HCT116 (cell line): ENCODE measurements at places on chromosomes 6 and 20. TPM values are rescaled to one million over a fixed set of nuclear protein-coding genes. Genes with fewer than 3 reads are reported as not detected.

KHDC1L gene
- 5.4 TPM for total RNA-seq

ANKEF1 gene
- total RNA-seq = 15.8 TPM

DNA sequence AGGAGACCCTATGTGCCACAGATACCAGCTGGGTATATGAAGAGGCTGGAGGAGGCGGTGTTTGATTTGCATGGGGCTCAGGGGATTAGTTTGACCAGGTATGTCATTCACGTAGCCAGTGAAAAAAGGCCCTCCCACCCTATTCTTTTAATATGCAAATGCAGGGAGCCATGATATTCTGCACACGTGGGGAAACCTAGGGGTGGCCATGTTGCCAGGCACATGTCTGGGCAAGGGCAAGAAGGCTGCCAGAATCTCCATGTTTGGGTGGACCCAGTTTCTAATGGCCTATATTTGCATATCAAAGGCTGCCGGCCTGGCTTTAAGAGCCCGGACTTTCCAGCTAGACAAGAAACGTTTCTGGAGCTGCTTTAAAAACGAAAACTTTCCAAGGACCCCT lies 60.4 kb downstream of the SOX4 start:
- DNase-seq = no peak

CD24 gene
- 7.3 TPM for total RNA-seq

- DNase-seq = no peak
Measured at GRCh38 chr20:46683939-46684750, 5.1 kb downstream of the TP53RK start.

DNA sequence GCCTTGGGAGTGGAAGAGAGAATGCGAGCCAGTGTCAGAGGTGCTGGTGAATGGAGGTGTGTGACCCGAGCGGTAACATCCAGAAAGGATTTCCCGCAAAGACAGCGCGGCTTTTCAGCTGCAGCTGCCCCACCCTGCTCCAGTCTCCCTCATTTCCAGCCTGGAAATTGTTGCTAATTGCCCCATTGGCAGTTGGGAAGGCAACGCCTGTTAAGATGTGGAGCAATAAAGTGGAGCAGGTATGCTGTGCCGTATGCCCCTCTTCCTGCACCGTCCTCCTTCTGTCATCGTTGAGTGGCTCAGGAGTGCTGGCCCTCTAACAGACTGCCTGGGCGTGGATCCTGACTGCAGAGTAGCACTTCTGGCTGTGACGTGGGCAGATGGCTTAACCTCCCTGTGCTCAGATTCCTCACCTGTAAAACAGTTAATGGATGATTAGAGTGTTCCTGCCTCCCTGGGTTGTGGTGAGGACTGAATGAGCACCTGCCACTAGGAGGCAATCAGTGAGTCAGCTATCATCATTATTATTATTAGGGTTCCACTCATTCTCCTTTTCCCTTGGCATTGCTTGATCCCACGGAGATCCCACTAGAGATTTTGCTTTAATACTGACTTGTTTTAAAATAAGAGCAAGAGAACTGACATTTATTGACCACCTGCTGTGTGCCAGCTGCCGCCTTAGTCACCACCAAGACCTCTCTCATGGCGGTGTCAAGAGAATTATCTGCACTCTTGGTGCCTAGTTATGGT lies 11.7 kb downstream of the ARFGEF2 start:
- DNase-seq = no peak

NTSR1 gene
- total RNA-seq = 187 TPM

- DNase-seq = no peak
Measured at GRCh38 chr20:37484331-37484730, 36.7 kb upstream of the NNAT start.

HLA-DOA gene
- total RNA-seq = 0.39 TPM

DNA sequence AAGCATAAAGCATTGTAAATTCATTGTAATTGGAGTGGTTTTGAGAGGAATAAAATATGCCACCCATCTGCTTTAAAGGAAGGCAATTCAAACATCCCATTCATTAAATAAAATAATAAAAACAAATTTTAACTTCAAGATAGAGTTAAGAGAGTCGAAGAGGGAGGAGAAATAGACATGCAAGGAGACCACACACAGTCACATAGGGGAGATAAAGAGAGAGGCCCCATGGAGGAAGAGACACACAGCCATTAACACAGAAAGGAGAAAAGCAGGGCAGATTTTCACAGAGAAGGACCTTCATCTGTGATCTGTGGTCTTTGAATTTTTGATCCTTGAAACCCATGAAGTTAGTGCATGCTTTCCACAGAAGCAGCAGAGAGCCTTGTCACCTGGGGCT lies 214.3 kb upstream of the TCF21 start:
- no peak for DNase-seq

DNA sequence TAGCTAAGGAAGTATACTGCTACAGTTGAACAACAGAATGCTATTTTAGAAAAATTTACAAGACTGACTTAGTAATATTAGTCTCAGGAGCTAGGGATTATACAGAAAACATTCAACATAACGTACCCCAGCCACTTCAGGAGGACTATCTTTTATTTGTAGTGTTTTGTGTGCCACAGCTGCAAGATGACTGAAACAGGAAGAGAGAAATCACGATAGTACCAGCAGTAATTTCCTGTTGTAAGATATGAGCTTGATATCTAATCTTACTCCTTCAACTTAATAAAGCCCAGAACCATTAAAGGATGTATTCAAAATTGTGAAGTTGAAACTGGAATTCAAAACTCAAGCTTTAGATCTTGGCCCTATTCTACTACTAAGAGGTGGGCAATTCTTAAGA lies 42.1 kb downstream of the SLC35A1 start:
- no peak for DNase-seq

DNA sequence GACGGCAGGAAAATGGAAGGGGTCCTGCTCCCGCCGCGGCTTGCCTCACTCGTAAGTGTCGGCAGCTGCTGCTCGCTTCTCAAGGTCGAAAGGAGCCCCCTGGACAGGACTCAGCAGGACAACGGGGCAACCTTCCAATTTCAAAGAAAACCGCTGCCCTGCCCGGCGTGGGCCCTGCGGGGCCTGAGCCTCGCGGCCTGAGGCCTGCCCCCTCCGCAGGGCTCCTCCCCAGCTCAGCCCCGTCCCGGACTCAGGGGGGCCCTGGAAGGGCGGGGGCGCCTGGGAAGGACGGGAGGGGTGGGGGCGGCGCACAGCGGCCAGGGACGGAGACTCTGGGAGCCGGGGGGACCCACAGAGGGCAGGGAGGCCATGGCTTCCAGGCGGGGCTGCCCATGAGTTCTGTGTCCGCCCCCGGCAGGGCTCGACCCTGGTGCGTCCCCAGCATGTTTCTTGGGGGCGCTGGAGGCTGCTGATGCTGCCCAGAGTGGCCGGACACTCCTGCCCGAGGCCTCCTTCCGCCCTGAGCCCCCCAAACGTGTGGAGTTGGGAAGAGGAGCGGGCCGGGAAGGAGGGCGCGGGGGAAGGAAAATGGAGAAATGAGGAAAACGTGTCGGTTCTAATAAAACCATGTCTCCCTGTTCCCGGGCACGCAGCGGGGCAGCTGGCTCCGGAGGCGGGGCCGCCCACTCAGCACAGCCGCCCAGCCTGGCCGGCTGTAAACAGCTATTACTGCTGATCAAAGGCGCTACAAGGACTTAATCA lies 114.6 kb downstream of the DLL1 start:
- DNase-seq = no peak

GRCh38 chr6:26250698-26251044 lies 114.3 kb upstream of the BTN3A2 start:
- DNase-seq = no peak

DNA sequence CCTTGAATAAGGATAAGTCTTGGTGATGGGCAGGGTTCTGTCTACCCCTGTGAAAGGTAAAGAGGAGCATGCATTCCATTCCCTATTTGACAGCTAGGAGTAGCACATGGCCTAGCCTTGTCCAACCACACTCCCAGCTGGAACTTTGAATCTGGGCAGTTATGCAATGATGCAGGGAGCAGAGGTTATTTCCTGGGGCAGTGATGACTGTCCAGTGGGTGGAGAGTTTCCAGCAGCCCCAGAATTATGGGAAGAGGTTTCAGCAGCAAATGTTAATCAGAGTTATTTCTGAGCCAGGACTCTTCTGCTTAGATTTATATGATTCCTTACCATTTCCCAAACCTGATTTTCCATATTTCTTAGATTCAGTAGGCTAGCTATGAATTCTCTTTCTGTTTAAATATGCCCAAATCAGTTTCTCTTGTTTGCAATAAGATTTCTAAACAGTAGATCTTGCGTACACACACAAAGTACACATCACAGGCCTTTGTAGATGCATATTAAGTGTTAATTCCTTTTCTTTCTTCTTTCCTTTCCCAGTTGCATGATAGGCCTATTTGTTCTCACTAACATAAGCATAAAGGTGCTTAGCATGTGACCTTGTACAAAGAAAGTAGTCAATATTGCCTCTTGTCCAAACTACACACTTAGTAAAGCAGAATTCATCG lies 17.3 kb upstream of the TXLNB start:
- no peak for DNase-seq

DNA sequence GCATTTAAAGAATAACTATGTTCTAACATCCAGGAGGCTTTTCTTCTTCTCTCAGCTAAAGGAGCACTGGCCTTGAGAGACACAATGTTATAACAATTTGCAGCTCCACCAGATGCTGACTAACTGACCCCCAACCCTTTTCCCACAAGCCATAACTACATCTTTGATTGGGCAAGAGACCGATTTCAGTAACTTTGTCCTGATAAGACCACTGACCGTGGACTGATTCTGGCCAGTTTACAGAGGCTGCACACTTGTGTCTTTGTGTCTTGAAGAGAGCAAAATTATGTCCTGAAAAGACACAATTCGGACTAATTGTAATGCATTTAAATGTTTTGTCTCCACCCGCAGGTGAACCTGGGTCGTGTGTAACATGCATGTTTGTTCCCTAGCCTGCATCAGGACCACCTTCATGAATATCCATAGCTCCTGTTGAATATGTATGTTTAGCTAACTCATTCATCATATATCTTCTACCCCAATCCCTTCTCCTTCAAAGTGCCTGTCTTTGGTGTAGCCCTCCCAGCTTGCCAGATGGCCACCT lies 22.3 kb downstream of the ABRACL start:
- no peak for DNase-seq

DNA sequence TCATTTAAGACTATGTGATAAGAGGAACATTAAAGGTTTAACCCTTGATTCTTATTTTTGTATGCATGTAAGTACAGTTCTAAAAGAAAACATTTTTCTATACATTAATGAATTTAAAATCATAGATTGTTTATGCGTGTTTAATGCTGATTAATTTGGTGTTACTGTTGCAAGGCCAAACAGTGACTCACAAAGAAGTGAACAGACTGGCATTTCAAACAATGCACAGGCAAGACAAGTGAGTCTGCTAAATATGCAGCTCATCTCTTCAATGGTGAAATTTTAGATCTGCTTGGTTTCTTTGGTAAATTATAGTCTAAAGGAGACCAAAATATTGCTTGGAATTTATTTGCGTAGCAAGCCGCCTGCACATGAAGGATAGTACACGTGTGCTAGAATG lies 417.4 kb upstream of the SOX4 start:
- no peak for DNase-seq

- DNase-seq = no peak
Measured at GRCh38 chr6:18400831-18401446, 13.8 kb downstream of the RNF144B start.

C20orf141 gene
- not detected for total RNA-seq

HTR1E gene
- not detected for total RNA-seq

OR12D3 gene
- not detected for total RNA-seq

HLA-DRB1 gene
- total RNA-seq = 2.7 TPM

- DNase-seq = no peak
Measured at GRCh38 chr6:129593233-129593564, 116.8 kb downstream of the ARHGAP18 start.

GABRR1 gene
- total RNA-seq = not detected

CD93 gene
- 0.07 TPM for total RNA-seq

NOX3 gene
- total RNA-seq = not detected

GRCh38 chr6:121504227-121504626 lies 68.8 kb downstream of the GJA1 start:
- DNase-seq = no peak

ADGRF5 gene
- total RNA-seq = 0.17 TPM

DNA sequence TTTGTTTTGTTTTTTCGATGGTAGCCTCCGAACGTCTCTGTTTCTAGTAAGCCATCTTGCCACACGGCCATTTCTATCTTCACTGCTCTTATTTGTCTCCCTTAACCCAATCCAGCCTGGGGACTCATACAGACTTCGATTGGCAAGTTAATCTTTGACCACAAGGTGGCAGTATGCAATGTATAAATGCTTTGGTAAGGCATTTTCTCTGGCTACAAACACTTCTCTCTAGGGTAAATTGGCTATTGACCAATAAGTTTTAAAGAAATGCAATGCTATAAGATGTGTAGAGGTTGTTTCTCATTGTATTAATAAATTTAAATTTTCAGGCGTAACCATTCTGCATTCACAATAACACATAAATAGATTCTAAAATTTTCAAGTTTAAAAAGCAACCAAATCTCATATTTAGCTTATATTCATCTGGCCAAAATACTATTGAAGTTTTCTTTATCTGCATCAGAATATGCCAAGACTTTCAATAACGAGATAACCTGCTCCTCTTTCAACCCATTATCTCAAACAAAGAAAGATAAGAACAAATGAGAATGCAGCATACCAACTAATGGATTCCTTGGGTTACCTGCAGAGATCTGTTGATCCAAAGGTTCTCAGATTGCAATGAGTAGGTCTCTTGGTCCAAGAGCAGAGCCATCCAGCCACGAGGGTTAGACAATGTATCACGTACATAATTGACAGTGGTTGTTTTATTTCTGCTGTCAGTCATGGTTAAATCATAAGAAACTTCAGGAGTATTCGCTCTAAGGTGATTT lies 231.9 kb downstream of the PKHD1 start:
- DNase-seq = peak; percentile 41
